ENCODE measurements at places on chromosomes 13 and 19.
A peak's percentile ranks its signal among the peaks of the same experiment; 100 is the strongest.

DNA sequence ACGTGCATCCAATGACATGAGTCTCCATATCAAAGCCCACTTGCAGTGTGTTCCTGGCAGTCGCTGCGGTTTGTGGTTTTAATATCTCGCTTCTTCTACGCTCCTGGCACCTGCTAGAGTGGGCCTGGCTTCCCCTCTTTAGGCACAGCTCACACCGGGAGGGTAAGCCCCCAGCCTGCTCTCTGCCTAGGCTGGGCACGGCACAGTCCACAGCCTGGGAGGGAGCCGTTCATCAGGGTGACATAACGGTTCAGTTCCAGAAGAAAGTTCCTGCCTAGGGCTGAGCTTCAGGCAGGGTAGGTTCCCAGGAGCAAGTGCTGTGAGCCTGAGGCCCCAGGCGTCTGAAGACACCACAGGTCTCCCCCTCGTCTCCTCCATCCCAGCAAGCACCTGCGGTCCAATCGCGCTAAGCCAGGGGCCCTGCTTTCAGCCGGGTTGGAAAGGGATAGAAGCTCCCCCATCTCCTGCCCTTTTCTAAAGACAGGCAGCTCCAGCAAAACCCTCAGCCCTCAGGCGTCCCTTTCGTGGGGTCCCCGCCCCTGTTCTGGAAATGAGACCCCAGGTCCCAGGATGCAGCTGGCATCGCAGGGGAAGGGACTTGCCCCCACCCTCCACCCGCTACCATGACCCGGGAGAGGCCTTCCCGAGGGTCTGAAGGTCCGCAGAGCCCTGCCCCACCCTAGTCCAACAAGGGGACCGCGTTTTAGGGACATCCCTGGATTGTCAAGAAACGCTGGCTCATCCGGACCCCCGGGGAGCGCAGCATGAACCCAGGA is 121.6 kb upstream of the ZNF507 start:
- DNase-seq, result no peak

DNA sequence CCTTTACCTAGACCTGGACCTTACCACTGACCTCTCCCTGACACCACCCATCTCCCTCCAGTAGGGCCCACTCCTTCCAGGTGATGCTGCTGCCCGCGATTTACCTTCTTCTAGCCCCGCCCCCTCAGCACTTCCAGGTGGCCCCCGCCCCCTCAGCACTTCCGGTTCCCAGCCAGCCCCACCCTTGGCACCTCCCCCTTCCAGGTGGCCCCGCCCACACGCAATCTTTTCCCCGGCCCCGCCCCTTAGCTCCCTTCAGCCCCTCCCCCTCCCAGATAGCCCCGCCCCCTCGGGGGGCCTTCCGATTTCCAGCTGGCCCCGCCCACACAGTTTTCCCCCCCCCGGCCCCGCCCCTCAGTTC is 586 bp downstream of the LIG1 start:
- no peak for DNase-seq

GRCh38 chr19:50710094-50710493 is 9.5 kb downstream of the SHANK1 start:
- DNase-seq, result no peak

- DNase-seq, result peak; percentile 32
Observed at GRCh38 chr13:53782488-53782961, 753.9 kb downstream of the OLFM4 start.

GRCh38 chr13:94009701-94010100 is 469.8 kb downstream of the DCT start:
- DNase-seq, result no peak

DNA sequence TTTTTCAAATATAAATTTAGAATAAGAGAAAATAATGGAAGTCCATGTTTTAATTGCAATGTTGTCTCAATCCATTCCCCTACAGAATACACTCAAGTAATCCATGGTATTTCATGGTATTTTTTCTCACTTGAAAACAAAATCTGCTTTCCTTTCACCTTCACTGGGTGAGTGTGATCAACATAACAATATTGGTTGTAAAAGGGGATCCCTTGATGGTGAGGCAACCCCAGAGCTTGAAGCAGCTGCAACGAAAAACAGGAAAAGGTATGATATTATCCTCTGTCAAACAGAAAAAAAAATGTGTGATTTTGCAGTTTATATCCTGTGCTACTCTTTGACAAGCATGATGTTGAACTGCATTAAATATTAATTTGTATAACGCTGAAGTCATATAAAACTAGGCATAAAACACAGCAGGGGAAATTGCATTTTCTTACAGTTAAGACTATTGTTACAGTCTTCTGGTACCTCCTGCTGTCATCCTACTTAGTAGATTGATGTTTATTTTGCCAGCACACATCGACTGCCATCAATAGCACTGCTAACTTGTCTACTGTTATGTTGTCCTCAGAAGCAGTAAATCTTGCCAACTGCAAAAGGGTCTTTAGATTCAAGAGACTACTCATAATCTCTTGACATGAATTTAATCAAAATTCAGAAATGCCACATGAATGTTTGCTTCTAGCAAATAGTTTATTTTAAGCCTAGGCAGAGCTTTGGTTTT is 373.1 kb upstream of the MIR17HG start:
- no peak for DNase-seq

GRCh38 chr13:24272452-24273161 is 36.8 kb upstream of the C1QTNF9 start:
- no peak for DNase-seq

DNA sequence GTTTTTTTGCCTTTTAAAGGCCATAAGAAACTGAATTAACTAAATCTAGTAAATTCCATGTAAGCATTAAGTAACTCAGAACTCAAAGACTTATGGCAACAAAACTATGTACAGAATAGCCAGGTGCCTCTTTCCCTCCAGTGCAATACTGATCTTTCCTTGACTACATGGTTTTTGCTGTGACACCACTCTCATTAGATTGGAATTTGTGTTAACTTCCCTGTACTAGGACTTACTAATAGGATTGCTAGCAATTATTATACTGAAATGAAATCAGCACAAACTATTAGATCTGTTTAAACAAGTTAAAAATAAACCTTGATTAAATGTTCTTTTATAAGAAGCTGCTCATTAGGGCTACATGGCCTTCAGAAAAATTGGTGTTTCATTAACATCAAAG is 96.3 kb downstream of the DACH1 start:
- DNase-seq, result no peak

GRCh38 chr19:47813304-47813994 is 8.3 kb upstream of the CRX start:
- no peak for DNase-seq

DNA sequence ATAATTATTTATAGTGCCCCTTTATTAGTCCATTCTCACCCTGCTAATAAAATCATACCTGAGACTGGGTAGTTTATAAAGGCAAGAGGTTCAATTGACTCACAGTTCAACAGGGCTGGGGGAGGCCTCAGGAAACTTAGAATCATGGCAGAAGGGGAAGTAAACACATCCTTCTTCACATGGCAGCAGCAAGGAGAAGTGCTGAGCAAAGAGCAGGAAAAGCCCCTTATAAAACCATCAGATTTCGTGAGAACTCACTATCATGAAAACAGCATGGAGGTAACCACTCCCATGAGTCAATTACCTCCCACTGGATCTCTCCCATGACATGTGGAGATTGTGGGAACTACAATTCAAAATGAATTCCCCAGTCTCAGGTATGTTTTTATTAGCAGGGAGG is 89.9 kb upstream of the STARD13 start:
- DNase-seq, result no peak

GRCh38 chr13:108957369-108958012 is 328.1 kb downstream of the MYO16 start:
- DNase-seq, result no peak

- DNase-seq, result no peak
Observed at GRCh38 chr13:51539887-51540286, 44.4 kb upstream of the WDFY2 start.

DNA sequence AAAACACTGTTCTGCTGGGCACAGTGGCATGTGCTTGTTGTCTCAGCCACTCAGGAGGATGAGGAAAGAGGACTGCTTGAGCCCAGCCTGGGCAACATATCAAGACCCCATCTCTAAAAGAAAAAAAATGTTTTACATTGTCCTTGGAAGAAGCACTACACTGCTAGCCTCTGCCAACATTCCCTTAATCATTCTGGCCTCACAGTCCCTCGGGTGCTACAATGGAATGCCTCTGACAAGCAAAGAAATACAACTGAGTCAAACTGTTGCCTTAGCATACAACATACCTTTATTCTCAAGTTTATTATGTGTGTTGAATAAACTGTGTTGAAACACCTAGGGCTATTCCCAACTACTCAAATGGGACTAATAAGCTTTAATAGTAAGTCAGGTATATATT is 56.1 kb downstream of the PSPC1 start:
- no peak for DNase-seq

- DNase-seq, result no peak
Observed at GRCh38 chr13:100338275-100338674, 249.4 kb downstream of the PCCA start.

GRCh38 chr19:29620931-29621351 is 14.9 kb downstream of the POP4 start:
- no peak for DNase-seq

GRCh38 chr19:41261474-41262190 is 2.5 kb upstream of the HNRNPUL1 start:
- DNase-seq, result no peak

GRCh38 chr13:51553531-51553930 is 30.7 kb upstream of the WDFY2 start:
- peak; percentile 26 for DNase-seq

DNA sequence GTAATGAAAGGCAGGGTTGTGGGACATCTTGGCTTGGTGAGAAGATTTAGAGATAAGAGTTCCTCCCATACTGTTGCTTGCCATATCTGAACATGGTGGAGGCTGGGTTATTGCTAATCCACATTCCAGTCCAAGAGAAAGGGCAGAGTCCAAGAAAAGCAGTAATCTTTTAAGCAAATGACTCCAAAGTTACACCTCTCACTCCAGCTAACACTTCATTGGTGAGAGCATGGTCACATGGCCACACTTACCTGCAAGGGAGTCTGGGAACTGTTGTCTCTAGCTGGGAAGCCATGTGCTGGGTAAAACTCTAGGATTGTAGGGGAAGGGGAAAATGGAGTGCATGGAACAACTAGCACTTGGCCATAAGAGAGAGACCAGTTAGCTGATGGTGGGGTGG is 5.6 kb downstream of the C19orf81 start:
- DNase-seq, result no peak

DNA sequence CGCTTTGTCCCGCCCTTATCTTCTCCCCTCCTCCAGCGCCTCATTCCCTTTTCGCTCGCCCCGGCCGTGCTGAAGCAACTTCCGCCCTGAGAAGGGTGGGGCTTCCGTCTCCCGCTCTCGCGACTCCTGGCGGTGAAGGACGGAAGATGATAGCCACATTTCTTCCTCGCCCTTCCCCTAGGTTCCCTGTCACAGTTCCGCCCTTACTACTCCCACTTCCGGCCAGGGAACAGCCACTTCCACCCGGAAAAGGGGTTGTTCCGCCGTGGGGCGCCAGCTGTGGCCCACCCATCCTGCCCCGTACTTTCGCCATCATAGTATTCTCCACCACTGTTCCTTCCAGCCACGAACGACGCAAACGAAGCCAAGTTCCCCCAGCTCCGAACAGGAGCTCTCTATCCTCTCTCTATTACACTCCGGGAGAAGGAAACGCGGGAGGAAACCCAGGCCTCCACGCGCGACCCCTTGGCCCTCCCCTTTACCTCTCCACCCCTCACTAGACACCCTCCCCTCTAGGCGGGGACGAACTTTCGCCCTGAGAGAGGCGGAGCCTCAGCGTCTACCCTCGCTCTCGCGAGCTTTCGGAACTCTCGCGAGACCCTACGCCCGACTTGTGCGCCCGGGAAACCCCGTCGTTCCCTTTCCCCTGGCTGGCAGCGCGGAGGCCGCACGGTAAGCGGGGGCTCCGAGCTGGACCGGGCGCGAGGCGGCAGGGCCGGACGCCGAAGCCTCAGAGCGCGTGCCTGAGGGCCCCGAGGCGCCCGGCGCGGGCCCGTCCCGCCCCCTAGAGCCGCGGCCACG is at the start of gene RPS19:
Gene RPS19, plus strand, starts transcription at position 638 of the 801 bp plus-strand sequence. CDS start 520 bp downstream, outside the sequence.
- peak; percentile 96 for DNase-seq
